NCI-H446 treated with DMSO at 0.1 percent for 48 hours (cell line): ENCODE measurements at places on chromosomes 1 and 21.
A peak's percentile ranks its signal among the peaks of the same experiment; 100 is the strongest.

DNA sequence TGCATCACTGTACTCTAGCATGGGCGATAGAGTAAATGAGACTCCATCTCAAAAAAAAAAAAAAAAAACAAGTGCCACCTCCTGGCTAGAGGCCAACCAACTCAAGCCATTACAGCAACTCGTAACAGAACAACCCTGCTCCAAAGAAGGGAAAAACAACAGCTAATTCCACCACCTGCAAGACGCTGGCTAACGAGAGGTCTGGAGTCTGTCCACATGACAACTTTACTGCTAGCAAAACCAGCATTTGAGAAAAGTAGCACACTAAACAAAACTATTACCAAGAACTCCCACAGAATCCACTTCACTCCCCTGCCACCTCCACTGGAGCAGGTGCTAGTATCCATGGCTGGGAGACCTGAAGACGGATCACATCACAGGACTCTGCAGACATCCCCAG is 24.1 kb upstream of the EGLN1 start:
- DNase-seq: no peak

- DNase-seq: no peak
Observed at GRCh38 chr1:83763361-83764095, 235.4 kb downstream of the TTLL7 start.

DNA sequence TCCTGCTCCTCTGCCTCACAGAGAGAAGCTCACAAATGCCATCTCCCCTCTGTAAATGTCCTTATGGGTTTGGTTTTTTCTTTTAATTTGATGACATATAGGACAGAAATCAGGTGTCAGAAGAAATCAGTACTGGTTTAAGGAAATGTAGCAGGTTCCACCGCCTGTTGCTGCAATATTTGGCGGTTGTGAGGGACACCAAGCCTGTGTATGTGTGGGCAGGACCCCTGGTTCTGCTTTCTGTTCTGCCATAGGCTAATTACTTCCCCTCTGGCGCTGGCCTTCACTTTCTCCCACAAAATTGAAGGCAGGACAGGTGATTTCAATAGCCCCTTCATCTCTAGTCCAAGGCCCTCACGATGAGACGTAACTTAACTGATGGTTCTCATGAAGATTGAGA is 69.2 kb downstream of the PRDM2 start:
- DNase-seq: no peak

DNA sequence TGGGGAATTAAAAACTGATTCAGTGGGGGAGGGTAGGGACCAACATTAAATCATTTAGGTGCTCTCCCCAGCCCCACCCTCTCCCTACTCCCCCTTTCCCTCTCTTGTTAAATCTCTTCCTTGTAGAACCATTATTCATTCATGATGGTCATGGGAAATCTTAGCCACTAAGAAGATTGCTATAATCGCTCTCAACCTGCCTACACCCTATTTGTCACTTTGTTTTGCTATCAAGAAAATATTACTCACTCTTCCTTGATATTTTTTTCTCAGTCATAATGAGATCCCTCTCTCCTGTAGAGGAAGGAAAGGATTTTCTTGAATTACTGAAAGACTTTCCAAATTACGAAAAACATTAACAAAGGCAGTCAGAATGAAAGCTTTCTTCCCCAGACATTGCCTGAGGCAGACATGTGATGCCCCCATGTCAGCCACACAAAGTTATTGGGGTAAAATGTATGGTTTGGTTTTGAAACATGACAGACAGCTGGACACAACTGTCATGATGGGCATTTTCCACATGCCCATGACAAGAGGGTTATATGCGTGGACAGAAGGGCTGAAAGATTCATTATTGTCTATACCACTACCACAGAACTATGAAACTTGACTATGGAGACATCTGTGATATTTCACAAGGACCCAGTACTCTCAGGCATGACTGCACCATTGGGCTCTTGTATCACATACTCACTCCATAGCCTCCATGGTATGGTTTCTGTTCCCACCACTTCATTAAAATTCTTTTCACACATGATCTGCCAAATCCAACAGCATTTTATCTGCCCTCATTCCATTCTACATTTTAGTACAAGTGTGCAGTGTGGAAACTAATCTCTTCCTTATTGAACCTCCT is 420.1 kb downstream of the DISC1 start:
- DNase-seq: no peak

- no peak for DNase-seq
Observed at GRCh38 chr1:245688536-245689453, 534.0 kb downstream of the KIF26B start.

DNA sequence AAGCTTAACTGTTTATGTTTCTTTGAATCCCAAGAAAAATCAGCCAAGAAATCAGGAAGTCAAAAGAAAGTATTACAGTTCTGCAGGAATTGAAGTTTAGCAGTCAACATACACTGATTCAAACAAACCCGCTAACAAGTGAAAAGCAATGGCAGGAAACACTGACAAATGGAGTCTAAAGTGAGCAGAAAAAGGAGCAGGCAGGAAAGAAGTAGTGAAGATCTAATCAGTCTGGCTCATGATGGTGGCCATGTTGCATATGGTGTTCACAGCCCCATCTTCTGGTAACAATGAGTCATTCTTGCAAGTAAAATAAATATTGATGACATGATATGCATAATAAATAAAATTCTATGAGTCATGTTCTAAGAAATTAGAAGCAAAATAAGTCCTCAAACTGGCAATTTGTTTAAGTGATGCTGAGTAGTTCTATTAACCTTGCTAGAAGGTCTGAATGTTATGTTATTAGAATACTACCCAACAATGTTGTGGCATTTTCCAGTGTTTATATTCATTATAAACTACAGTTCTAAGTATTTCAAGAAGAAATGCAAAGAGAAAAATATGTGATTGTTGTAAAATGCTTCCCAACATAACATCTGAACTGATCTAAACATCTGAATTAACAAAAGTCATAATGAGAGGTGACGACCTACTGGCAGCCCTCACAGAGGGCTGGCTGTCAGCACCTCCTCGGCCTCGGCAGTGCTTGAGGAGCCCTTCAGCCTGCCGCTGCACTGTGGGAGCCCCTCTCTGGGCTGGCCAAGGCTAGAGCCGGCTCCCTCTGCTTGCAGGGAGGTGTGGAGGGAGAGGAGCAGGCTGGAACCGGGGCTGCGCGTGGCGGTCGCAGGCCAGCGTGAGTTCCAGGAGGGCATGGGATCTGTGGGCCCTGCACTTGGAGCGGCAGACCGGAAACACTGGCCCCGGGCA is 5.7 kb upstream of the ACBD6 start:
- DNase-seq: no peak

DNA sequence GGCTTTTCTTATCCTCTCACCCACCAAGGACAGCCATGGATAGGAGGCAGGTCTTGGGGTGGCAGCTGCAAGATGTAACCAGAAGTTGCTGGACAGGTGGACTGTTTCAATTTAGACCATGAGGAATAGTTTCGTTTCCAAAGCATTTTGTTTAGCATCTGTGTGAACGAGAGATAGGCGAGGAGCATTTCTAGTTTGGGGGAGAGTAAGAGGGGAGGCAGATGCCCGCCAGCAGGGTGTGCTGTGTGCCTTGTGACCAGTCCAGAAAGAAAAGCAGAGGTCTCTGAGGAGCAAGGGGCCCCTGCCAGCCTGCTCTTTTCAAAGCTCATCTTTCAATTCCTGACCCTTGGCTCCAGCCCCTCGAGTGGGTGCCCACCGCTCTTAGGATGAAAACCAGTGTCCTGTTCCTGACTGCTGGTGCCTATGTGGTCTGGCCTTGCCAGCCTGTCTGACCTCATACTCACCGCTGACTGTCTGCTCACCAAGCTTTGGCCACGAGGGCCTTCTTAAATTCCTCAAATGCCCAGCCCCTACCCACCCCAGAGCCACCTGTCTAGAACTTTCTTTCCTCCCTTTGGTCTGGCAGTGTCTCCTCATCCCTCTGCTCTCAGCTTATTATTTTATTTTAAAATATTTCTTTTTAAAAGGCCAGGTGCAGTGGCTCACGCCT is 8.5 kb downstream of the SERINC2 start:
- DNase-seq: no peak

GRCh38 chr1:119435052-119435451 is 20.1 kb downstream of the HSD3B2 start:
- no peak for DNase-seq

GRCh38 chr1:84842748-84843231 is 50.2 kb downstream of the LPAR3 start:
- DNase-seq: no peak

GRCh38 chr21:18529254-18529653 is 125.7 kb upstream of the TMPRSS15 start:
- peak; percentile 99 for DNase-seq

GRCh38 chr1:41583658-41584547 is 99.4 kb upstream of the EDN2 start:
- DNase-seq: no peak

DNA sequence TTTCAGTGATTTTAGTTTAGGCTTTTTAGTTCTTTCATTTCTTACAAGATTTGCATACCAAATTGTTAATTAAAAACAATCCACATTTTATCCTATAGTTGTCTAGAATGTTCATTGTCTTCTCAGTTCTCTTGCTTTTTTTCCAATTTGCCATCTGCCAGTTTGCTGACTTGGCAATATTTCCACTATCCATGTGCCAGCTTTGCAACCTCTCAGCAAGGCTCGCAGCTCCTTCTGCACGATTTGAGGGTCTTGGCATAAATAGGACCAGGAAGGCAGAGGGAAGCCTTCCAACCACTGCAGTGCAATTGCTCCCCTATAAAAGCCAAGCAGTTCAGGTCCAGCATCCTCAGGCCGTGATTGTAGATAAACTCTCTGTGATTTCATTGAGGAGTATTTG is 306.8 kb upstream of the FMN2 start:
- peak; percentile 37 for DNase-seq

GRCh38 chr1:110420874-110421793 is 13.6 kb upstream of the LAMTOR5 start:
- DNase-seq: no peak

DNA sequence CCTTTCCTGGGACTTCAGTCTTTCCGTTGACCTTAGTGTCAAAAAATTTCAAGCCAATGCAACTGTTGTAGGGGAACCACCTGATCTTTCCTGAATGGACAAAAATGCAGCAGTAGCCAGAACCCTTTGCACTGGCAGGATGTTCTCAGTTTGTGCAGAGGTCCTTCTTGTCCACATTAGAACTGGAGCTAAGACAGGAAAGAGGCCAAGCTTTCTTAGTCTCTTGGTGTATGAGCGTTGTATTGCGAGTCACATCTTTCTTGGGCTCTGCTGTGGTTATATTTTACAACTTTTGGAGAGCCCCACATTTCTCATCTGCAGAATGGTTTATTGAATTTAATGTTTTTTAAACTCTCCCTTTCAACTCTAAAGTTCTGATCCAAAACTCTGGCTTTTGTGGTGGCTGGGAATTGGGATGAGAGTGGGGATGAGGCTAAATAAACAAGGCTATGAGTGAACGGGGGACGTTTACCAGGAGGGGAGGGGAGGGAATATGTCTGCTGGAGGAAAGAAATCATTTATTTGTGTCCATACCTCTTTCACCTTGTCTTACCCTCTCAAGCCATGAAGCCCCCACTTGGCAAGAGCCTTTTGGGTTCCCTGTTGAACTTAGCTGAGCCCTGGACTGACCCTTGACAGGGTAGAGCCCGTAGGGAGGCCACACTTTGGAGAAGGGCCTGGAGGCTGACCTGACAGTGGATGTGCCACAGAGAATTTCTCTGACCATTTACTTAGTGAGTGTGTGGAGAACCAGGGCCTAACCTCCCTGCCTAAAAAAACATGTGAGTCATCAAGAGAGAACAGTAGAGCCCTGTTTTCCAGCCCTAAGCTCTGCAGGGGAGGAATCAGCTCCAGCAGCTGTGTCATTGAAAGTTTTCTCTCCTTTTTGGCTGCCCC is 586 bp downstream of the CHI3L2 start:
- peak; percentile 20 for DNase-seq

- no peak for DNase-seq
Observed at GRCh38 chr1:21590126-21590880, 78.9 kb downstream of the RAP1GAP start.

- DNase-seq: no peak
Observed at GRCh38 chr1:183607322-183607980, 17.2 kb upstream of the NCF2 start.

DNA sequence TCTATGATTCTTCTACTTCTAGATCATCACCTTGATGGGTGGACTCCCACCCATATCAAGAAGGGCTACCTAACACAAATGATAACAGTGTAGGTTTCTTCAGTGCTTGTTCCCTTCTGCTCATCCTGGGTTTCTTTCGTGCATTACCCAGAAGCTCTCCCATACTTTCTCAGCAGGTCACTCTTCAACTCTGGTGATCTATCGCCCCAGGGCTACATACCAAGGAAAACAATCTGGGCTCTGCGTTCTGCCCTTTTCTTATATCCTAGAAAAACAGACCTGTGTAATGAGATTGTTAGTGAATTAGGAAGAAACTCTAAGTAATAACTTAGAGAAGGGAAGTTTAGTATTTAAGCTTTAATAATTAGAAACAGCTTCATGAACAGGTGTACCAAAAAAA is 370.6 kb upstream of the SPAG17 start:
- DNase-seq: no peak

GRCh38 chr1:200355801-200356200 is 54.0 kb downstream of the ZNF281 start:
- no peak for DNase-seq

DNA sequence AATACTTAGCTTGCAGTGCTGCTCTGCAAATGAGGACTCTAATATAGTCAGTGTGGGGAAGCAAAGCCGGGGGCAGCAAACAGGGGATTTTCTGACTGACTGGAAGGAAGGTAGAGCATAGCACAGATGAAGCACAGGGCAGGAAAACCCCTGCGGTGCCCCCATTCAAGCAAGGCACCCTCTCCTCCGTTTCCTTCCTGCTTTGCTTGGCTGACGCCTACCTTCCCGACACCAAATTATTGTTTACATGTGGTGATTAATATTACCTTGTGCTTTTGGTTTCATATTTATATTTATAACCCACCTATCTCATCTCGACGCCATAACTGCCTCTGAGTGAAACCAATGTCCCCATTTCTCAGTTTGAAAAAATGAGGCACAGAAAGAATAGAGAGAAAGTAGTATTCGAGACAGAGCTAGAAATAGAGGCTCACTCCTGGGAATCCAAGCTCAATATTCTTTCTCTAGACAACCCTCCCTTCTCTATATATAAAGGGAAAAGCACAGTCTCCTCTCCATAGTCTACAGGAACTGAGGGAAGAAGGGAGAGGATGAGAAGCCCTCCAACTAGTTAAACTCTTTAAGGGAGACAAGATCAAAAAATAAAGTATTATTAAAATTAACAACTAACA is 41.3 kb downstream of the PIK3C2B start:
- no peak for DNase-seq

GRCh38 chr1:202616355-202616915 is 93.8 kb downstream of the SYT2 start:
- DNase-seq: no peak

DNA sequence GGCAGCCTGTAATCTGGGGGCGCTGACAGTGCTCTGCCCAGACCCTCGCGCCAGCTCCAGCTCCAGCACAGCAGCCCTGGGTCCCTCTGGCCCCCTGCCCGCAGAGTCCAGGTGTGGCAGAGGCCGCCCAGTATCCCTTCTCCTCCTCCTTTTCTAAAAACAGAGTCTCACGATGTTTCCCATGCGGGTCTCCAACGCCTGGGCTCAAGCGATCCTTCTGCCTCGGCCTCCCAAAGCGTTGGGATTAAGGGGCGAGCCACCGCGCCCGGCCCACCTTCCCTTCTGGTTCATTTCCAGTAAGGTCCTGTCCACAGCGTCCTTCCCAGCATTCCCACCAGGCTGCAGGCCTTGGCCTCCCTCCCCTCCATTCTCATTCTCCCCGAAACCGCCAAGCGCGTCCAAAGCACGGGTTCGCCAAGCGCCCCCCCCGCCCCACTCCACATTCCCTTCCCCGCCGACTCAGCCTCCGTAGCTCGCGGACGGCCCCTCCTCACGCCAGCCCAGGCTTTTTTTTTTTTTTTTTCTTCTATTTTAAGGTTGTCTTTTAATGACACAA is 2.0 kb upstream of the PCBP3 start:
- no peak for DNase-seq

- DNase-seq: no peak
Observed at GRCh38 chr1:46406881-46407608, 12.9 kb downstream of the FAAH start.
